ENCODE measurements at places on chromosomes 3 and 15.
A peak's percentile ranks its signal among the peaks of the same experiment; 100 is the strongest.

GRCh38 chr3:53822331-53822741 is 23.9 kb downstream of the CHDH start:
- DNase-seq, result no peak

DNA sequence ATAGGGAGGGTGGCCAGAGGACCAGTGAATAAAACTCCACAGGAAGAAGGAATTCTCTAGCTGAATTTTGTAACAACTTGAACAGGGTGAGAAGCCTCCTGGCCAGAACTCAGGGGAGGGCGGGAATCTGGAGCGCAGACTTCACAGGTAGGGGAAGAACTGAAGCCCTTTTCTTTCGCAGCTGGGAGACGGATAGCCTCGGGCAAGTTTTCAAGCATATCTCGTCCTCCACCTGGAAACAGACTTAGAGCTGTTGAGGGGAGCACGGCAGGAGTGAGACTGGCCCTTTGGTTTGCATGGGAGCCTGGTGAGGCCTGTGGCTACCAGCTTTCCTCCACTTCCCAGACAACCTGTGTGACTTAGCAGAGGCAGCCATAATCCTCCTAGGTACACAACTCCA is 10.9 kb upstream of the RPL39L start:
- no peak for DNase-seq

GRCh38 chr3:73499787-73500186 is 125.0 kb downstream of the PDZRN3 start:
- no peak for DNase-seq

DNA sequence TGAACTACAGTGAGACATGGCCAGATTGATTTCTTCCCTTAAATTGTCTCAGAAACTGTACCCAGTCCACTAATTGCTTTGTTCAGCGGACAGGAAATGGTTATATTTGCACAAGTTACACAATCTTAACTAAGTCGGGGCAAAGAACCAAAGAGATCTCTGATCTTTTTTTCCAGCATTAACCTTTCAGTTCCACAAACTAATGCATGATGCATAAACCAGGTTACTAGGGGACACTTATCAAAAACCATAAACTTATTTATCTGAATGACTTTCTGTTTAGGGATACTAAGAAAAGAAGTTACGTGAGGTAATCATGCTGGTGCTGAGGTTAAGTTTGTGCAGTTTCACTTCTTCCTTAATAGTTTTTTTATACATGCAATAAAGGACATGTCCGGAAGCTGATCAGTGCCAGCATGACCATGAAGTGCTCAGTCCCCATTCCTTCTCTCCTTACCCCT is 22.4 kb downstream of the FNDC3B start:
- DNase-seq, result peak; percentile 32

DNA sequence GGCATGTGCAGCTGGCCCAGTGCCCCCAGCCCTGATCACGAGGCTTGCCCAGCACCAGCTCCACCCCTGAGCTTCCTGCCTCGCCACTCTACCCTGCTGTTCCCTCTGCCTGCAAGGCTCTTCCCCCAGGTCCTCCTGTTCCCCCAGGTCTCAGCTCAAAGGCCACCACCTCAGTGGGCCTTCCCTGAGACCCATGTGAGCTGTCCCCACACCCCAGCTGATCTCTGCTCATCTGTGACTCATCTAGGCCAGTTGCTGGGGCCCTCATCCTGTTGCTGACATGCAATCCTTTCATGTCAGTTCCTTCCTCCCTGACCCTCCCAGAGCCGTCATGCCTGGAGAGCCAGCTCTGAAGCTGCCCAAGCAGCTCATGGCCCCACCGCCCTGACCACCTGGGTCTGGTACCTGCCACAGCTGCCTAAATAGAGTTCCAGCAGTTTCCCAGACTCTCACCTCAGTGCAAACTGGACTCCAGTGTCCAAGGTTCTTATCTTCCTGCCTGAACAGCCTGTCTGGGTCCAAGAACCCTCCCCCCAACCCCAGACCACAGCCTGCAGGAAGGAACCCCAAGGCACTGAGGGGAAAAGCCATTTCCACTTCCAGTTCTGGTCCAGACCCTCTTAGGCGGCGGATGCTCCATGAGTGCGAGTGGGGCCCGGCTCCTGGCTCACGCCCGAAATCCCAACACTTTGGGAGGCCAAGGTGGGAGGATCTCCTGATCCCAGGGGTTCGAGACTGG is 116.6 kb upstream of the IQSEC1 start:
- peak; percentile 25 for DNase-seq

- no peak for DNase-seq
Measured at GRCh38 chr3:182235504-182235903, 523.8 kb downstream of the SOX2 start.

DNA sequence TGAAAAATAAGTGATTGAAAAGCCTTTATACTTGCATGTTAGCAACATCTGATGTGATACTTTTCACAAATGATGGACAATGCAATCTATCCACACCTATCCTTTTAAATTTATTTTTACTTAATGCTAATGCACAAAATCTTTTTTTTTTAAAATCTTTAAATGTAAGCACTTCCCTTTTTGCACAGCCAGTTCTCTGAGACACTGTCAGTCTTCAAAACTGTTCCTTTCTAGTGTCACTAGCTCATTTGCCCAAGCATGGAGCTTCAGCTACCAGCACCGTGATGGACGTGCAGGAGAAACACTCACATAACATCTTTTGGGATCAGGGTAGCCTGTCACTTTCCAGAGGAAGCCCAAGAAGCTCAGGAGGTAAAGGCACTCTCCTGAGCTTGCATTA is 50.1 kb downstream of the NR1D2 start:
- no peak for DNase-seq

DNA sequence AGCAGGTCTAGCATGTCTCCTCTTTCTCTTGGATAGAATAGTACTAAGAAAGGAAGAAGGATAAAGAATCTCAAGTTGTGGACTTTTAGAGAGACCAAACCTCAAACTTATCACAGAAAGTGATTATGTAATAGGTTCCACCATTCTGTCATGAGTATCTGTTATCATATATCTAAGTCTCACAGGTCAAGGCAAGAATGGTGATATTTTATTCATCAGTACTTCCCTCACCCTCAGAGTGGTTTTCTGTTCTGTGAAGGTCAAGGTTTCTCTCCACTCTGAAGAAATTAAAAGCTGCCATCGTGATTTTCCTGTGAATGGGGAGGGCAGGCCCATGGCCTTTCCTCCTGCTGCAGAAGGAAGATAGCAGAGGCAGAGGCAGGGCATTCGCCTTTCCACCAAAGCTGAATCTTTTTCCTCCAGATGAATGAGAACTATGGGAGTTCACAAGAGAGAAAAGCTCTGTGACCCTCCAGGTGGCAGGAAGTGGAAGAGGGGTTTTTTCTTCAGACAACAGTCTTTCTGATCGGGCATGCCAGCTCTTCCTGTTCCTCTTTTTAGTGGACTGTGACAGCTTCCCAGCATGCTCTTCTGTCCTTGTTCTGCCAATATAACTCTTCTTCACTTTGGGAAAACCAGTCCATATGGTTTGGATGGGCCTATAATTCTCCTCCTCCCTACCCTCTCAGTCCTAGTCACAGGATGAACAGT is 37.1 kb upstream of the CCK start:
- no peak for DNase-seq
